ENCODE measurements at places on chromosomes 3 and 15.
A peak's percentile ranks its signal among the peaks of the same experiment; 100 is the strongest.

GRCh38 chr3:64554096-64554920 is 133.5 kb downstream of the ADAMTS9 start:
- DNase-seq, result no peak

DNA sequence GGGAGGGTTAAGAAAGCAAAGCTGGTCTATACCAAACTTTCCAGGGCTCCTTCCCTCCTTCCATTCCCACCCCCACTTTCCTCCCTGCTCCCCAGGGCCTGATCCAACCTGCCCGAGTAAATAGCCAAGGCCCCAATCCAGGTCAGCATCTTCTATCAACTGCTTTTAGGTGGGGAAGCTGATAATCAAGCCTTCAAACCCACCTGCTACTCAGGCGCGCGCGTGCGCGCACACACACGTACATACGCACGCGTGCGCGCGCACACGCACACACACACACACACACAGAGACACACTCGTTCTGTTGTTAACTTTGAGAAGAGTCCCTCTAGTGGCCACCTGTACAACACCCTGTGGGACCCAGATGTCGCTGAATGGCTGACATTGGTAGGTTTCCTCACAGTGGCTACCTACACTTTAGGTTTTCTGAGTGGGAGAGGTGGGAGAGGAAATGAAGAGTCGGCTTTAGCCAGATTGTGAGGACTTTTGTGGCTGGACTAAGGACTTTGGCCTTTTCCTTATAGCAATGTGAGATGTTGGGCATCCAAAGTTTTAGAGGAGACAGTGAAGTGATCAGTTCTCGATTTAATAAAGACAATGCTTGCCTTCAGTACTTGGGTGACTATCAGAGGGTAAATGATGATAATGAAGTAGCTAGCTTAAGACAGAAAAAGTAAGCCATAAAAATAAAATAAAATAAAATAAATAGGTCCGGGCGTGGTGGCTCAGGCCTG is 179.9 kb upstream of the C2CD4B start:
- DNase-seq, result no peak

GRCh38 chr3:111943533-111943932 is 35.3 kb upstream of the ABHD10 start:
- no peak for DNase-seq

DNA sequence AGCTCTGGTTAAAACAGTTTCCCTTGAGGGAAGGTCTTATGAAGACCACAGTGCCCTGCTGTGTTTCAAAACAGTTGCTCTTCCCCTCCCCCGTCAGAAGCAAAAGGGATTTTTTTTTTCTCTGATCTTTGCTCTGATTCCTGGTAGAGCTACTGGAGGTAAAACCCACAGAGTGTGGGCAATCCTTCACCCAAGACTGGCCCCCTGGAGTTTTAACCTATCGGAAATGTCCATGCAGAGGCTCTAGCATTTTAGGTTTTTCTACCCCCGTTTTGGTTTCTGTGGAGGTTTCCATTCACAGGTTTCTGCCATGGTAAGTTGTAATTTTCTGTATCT is 27.7 kb downstream of the GRM2 start:
- no peak for DNase-seq

- peak; percentile 18 for DNase-seq
Measured at GRCh38 chr3:184145111-184145524, 10.0 kb downstream of the EIF2B5 start.

GRCh38 chr15:84982301-84982920 is 755 bp downstream of the PDE8A start:
- peak; percentile 61 for DNase-seq

- DNase-seq, result peak; percentile 87
Measured at GRCh38 chr3:85360742-85361387, 402.1 kb downstream of the CADM2 start.

GRCh38 chr15:36359286-36359685 is 220.1 kb upstream of the CDIN1 start:
- no peak for DNase-seq

- DNase-seq, result no peak
Measured at GRCh38 chr3:79247725-79248043, 520.1 kb downstream of the ROBO1 start.

DNA sequence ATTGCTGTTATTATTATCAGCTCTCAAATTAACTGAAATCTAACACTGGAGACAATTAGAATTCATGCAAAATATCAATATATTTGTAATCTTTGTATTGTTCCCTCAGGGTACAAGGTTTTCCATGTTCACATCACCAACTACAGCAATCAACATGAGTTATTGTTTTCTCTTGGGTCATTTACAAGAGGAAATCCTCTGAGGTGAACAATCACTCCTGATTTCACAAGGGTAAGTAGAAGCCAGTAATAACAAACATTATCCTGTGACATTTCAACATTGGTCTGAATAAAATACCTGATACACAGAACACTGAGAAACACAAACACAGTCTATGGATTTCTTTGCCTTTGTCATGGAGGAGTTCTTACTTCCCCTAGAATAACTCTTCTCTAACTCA is 174.0 kb downstream of the SUCNR1 start:
- DNase-seq, result no peak

GRCh38 chr3:108834551-108834950 is 12.0 kb downstream of the TRAT1 start:
- no peak for DNase-seq

DNA sequence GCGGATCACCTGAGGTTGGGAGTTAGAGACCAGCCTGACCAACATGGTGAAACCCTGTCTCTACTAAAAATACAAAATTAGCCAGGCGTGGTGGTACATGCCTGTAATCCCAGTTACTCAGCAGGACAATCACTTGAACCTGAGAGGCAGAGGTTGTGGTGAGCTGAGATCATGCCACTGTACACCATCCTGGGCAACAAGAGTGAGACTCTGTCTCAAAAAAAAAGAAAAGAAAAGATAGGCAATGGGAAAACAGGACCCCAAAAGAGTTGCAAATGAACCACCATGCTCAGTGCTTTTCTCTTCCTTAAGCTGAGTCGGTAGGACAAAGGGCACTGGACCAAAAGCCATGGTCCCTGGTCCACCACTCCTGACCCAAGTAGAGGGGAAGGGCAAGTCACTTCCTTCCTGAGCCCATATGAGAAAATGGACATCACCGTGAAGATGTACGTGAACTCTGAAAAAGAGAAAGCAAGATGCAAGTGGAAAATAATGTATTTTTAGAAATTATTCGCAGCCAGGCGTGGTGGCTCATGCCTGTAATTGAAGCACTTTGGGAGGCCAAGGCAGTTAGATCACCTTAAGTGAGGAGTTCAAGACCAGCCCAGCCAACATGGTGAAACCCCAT is 2.6 kb downstream of the ITGB5 start:
- no peak for DNase-seq

- no peak for DNase-seq
Measured at GRCh38 chr15:94259121-94259751, 27.9 kb downstream of the MCTP2 start.

- peak; percentile 6 for DNase-seq
Measured at GRCh38 chr15:53693729-53694475, 65.6 kb downstream of the WDR72 start.

DNA sequence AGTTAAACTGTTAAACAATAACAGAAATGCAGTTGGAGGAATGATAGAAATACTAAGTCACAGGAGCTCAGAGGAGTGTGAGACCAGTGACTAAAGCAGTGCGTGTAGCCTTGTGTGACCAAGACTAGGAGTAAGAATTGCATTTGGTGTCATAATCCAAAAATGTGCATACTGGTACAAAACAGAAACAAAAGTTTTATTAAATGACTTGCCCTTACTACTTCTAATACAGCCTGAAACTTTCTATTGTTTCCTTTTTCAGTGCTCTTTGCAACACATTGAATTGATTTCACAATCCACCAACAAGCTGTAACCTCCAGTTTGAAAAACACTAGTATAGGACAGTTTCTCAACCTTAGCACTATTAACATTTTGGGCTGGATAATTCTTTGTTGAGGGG is 17.1 kb downstream of the SNX1 start:
- DNase-seq, result no peak

DNA sequence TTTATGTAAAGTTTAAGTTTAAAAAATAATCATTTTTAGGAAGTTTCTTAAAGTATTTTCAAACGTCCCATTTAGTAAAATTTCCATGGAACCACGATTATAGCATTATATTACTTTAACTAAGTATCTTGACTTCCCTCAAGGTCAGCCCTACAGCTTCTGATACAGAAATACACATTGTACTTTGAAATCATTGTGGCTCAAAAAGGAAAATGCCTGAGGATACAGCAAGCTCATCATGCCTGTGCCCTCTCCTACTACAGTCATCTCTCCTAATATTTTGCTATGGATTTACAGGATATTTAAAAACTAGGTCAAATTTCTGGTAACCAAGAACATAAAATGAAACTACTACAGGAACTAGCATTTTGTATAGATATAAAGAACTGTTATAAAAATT is 51.8 kb downstream of the GBE1 start:
- no peak for DNase-seq

- no peak for DNase-seq
Measured at GRCh38 chr3:180048103-180048502, 11.4 kb upstream of the PEX5L start.

DNA sequence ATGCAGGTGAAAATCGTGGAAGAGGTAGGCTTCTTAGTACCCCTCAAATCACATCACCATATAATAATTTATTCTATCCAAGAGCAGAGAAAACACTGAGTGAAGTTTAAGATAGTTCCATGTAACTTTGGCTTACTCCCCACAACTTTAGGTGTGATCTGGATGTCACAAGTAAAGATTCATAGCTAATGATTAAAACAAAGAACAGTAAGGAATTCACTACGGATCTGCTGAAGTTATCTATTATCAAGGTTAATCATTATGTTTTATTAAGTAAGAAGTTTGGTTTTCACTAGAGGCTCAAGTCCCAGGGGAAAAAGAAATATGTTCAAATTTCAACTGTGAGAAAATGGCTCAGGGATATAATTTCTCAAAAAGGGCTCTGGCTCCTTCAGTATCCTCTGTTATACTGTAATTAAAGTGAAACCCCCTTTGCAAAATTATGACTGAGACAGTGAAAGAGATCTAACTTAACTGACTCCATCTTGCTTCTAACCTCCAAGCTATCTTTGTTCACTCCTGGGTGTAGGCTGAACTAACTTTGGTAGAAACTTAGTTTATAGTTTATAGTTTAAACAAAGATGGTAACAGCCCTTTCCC is 17.1 kb downstream of the CD80 start:
- DNase-seq, result no peak

- DNase-seq, result no peak
Measured at GRCh38 chr15:68808770-68809169, 11.9 kb downstream of the ANP32A start.

DNA sequence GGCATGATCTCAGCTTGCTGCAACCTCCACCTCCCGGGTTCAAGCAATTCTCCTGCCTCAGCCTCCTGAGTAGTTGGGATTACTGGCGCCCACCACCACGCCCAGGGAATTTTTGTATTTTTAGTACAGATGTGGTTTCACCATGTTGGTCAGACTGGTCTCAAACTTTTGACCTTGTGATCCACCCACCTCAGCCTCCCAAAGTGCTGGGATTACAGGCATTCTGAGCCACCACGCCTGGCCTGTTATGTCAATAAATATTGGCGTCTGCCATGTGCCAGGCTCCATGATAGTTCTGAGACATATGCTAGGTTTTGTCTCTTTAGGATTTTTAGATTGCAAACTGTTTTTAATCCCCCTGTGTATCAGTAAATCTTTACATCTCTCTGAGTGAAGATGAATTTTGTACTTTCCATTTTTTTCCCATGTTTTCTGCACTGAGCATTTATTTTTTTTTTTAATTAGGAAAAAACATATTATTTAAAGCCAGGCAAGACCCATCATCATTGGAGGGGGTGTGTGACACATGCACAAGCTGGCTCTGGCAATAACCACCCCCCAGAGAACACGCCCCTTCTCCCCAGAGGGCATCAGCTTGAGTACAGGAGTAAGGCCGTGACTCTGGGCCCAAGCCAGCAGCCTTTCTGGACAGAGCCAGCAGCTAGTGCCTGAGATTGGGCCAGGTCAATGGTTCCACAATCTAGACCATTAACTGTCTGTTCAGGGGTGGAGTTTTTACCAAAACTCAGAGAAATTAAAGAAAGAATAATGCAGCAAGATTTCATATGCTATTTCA is 51.0 kb upstream of the ATP1B3 start:
- no peak for DNase-seq

- no peak for DNase-seq
Measured at GRCh38 chr3:122516846-122517360, 2.2 kb upstream of the KPNA1 start.

GRCh38 chr15:89243046-89243690 is 611 bp upstream of the FANCI start:
- DNase-seq, result no peak

GRCh38 chr3:130687327-130687726 is 59.3 kb downstream of the PIK3R4 start:
- no peak for DNase-seq

DNA sequence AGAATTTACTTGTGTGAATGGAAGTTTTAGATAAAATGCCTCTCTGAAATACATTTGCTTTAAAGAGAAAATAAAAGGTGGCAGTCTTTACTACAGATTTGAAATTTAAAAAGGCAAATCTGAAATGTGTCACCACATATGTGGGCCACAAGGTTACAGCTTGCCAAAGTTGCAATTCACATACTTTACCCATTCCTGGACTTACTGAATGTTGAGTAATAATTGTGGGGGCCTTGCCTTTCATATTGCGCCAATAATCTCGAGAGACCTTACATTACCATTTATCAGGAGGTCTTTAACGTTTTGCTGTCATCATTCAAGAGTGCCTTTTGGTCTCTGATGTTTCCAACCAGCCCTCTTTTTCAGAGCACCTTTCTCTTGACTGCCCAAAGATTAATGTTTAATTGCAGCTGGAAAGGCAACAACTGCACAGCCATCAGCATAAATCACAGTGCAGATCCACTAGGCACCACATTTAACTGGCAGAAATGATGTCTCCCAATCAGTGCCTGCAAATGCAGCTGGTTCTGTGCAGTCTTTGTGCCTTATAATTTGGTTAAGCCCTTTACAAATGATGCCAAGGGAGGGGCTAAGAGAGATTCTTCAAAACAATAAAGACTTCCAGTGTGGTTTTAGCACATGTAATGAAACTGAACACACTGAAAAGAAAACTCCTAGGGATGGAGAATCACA is 206.8 kb downstream of the MAGI1 start:
- no peak for DNase-seq

GRCh38 chr3:185959609-185960521 is 22.1 kb upstream of the TRA2B start:
- DNase-seq, result no peak

DNA sequence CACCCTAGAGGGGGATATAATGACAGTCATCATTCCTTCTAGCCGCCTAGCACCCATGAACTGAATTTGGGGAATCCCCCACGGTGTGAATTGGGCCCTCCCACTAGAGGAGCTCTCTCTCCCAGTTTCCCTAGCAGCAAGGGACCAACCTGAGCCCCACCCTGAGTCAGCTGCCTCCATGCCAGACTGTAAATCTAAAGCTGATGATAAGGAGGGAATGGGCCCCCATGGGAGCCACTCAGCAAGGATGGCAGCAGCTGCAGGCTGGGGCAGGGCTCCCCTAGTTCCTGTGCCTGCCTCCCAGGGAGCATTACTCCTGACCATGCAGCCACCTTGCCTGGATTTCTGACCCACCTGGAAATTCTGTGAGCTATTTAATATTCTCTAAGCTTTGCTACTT is 57.0 kb upstream of the PXYLP1 start:
- no peak for DNase-seq

GRCh38 chr3:73604451-73604850 is 20.3 kb downstream of the PDZRN3 start:
- DNase-seq, result no peak

GRCh38 chr3:179318876-179319275 is 4.0 kb upstream of the ZNF639 start:
- DNase-seq, result no peak
